ENCODE measurements at places on chromosomes 1 and 21. TPM values are rescaled to one million over a fixed set of nuclear protein-coding genes. Genes with fewer than 3 reads are reported as not detected.
A peak's percentile ranks its signal among the peaks of the same experiment; 100 is the strongest.

GRCh38 chr1:200046115-200046514 lies 18.6 kb downstream of the NR5A2 start:
- H3K4me1 ChIP-seq, result peaks cover 6% of the 10 kb centered on the region
- no peak for DNase-seq
- H3K4me3 ChIP-seq, result no peak overlapping the region
- peaks cover 4% of the 10 kb centered on the region for H3K36me3 ChIP-seq

- no peak overlapping the region for H3K4me3 ChIP-seq
- H3K36me3 ChIP-seq, result no peaks in the 10 kb centered on the region
- no peak overlapping the region for H3K27ac ChIP-seq
- DNase-seq, result no peak
- H3K4me1 ChIP-seq, result no peaks in the 10 kb centered on the region
- peaks cover 3% of the 10 kb centered on the region for H3K27me3 ChIP-seq
Observed at GRCh38 chr1:54614024-54614423, 9.3 kb downstream of the FAM151A start.

GRCh38 chr1:219945795-219946194 lies 17.4 kb upstream of the SLC30A10 start:
- no peak overlapping the region for H3K4me3 ChIP-seq
- H3K27ac ChIP-seq, result no peak overlapping the region
- H3K27me3 ChIP-seq, result peaks cover 34% of the 10 kb centered on the region

DNA sequence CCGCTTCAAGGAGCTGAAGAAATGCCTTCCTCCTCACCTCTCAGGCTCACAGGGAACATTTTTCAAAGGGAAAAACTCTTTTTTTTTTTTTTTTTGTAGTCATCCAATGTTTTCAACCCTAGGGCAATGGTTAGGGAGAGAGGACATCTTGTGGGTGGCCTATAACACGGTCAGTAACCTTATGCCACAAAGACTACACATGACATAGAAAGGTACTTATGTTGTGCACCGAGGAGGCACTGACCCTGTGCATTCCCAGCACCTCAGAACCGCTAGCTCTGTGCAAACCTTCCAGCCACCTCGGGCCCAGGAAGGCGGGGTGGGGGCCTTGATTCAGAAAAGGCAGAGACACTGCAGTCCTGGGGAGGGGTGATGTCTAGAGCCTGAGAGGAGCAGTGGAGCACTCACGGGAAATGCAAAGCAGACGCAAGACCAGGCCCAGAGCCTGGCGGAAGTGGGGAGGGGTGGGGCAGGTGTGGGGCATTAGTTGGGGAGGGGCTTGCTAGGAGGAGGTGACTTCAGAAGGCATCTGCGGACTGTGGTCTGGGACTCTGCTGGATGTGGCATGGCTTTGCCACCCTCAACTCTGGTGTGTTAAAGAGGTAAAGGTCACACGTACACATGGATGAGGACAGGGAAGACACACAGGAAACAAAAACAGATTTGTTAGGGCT lies 68.6 kb downstream of the MDM4 start:
- H3K27me3 ChIP-seq, result no peaks in the 10 kb centered on the region
- H3K27ac ChIP-seq, result no peak overlapping the region
- H3K4me1 ChIP-seq, result peaks cover 6% of the 10 kb centered on the region

SELE gene
- total RNA-seq, result not detected

GRCh38 chr1:178345807-178346206 lies 151.0 kb downstream of the CLEC20A start:
- H3K4me3 ChIP-seq, result no peak overlapping the region
- H3K27ac ChIP-seq, result no peak overlapping the region
- DNase-seq, result no peak
- H3K27me3 ChIP-seq, result no peaks in the 10 kb centered on the region
- H3K4me1 ChIP-seq, result no peaks in the 10 kb centered on the region
- H3K36me3 ChIP-seq, result no peaks in the 10 kb centered on the region

DNA sequence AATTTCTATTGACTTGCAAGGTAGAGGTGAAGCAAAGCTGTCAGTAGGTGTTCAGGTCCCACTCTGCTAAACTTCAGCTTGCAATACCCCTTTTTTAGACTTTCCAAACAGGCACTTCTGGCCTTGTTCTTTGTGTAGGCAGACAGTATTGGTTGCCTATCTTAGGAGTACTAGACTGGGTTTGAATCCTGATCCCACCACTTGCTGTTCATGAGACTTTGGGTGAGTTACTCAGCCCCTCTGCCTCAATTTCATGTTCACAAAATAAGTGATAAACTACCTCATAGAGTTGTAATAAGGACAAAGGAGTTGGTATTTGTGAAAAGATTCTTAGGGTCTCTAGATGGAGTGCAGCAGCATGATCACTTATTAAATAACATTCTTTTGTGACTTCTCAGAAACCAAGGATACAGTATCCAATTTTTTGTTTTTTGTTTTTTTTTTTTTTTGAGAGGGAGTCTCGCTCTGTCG lies 5.2 kb downstream of the RCC1 start:
- peaks cover 44% of the 10 kb centered on the region for H3K36me3 ChIP-seq
- H3K4me1 ChIP-seq, result peaks cover 45% of the 10 kb centered on the region
- H3K27ac ChIP-seq, result peak overlapping the region; percentile 97
- H3K27me3 ChIP-seq, result no peaks in the 10 kb centered on the region
- no peak for DNase-seq

DNA sequence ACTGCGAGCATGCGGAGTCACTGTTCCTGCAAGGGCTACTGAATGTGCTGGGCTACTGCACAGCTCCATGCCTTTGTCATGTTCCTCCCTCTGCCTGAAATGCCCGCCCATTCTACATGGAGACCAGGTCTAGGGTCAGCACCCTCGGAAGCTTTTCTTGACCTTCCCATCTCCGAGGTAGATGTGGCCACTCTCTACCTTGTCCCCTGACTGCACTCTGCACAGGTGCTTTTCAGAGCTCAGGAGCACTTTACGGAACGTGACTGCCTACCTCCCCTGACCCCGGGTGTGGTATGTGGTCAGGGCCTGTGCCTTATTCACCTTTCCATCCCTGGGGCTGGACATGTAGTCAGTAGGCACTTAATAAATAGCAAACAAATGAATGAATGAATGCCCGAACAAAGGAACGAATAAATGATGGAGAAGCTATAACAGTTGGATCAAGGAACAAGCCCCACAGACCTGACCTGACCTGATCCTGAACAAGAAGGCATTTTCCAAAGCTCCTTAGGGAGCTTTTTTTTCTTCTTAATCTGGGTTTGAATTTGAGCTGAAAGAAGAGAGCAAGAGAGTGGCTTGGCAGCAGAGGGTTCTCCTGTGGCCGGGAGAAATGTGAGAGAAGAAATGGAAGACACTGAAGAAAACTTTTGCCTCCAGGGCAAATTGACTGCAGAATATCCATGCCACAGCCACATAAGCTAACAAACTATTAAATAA lies 7.9 kb downstream of the RD3 start:
- no peak overlapping the region for H3K4me3 ChIP-seq
- no peaks in the 10 kb centered on the region for H3K36me3 ChIP-seq
- H3K4me1 ChIP-seq, result no peaks in the 10 kb centered on the region
- no peak overlapping the region for H3K27ac ChIP-seq
- no peak for DNase-seq
- H3K27me3 ChIP-seq, result peaks cover 17% of the 10 kb centered on the region

DNA sequence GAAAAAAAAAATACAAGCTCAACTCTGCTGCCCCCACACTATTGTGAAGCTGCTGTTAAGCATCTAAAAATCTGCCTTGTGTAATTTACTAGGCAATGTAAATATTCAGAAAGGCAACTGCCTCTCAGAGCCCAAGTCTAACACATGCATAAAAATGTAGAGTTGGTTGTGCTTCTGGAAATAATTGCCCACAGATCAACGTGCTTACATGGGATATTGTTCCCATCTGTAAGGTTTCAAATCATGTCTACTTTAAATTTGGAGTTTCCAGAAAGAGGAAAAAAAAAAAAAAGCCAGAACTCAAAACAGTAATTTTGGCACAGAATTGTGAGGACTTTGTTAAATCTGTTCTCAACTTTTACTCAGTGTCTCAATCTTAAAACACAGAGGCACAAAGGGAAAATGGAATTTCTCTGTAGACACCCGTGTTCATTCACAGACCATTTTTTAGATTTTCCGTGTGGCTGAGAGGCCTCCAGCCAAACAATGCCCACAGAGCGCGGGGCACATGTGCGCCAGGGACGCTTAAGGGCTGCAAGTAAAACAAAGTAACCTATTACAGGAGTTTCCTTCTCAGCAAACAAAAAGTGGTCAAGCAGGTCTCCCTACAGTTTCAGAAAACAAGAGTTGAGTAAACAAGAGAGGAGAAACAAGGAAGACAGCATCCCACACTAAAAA lies 115.5 kb downstream of the RERE start:
- H3K4me1 ChIP-seq, result peaks cover 33% of the 10 kb centered on the region
- H3K27me3 ChIP-seq, result no peaks in the 10 kb centered on the region
- DNase-seq, result no peak
- H3K27ac ChIP-seq, result peak overlapping the region; percentile 92
- peak overlapping the region; percentile 84 for H3K4me3 ChIP-seq
- H3K36me3 ChIP-seq, result peaks cover 4% of the 10 kb centered on the region

DNA sequence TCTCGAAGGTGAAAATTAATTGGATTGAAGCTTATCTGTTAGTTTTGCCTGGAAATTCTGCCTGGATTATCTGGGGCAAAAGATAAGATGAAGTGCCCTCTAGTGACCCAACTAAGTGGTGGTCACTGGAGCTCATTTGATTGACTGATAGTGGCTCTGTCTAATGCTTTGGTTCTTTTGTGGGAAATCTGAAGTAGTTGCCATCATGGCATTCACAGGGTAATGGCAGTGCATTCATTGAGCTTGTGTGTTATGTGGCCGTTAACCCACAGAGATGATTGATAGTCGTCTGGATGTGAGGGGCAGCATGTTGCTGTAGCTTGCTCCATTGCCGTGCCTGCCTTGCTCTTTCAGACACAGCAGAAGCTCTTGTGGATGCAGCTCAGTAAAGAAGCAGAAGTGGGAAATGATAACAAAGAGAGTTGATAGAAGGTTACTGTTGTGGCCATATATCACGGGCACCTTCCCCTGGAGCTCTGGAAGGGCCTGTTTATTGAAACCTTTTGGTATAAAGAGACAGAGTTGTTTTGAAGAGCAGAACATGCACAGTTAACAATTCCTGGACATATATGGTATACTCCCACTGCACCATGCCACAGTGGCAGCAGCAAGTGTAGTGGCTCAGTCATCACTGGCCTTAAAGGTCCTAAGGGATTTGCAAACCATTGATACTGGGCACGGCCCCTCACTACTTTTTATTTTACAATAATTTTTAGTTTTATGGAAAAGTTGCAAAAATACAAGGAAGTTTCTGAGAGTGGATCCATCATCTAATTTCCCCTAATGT lies 42.0 kb downstream of the CXADR start:
- no peak for DNase-seq
- H3K4me3 ChIP-seq, result no peak overlapping the region
- H3K27me3 ChIP-seq, result no peaks in the 10 kb centered on the region
- no peaks in the 10 kb centered on the region for H3K36me3 ChIP-seq
- H3K4me1 ChIP-seq, result no peaks in the 10 kb centered on the region

LY9 gene
- total RNA-seq, result 1.2 TPM
